ENCODE measurements at places on chromosomes 13 and 19.

- DNase-seq: no peak
Observed at GRCh38 chr19:27776020-27776419, 1436.9 kb downstream of the UQCRFS1 start.

DNA sequence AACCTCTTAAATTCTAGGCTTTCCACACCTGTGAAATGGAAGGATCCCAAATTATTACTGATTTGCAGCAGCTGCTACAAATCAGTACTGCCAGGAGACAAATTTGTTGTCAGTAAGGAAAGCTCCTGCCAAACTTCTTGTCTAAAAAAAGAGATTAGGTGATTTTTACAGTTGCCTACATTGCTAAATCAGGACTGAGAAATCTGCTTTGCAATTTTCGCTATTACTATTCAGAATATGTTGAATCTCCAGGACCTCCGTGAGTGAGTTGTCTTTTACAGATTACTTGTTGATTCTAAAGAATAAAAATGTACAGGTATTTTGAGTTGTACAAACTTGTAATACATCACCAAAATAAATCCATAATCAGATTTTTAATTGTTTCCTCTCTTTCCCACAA, 1815.9 kb downstream of the PCDH9 start:
- DNase-seq: no peak

DNA sequence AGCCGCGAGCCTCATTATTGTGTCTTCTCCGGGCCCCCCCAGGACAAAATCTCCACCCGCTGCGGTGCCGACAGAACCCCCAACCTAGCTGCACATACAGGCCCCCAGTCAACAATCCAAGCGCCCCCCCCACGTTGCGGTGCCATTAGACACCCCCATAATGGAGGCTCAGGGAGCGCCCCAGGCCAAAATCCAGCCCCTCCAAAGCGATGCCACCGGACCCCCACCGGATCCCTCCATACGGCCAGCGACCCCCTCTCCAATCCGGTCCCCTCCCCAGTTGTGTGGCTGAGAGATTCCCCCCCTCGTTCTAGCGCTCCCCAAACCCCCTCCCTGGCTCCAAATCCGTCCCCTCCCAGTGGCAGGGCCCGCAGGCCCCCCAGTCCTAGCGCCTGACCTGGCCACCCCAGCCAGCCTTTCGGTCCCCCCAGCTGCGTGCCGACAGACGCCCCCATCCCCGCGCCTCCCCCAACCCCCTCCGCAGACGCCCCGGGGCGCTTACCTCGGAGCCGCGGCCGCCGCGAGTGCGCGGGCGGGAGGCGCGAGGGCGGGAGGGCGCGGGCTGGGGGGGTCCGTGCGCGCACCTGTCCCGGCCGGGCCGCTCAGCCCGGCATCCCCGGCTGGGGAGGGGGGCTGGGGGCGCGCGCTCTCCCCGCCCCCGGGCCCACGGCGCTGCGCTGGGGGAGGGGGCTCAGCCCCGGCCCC, 21.6 kb upstream of the SEMA6B start:
- no peak for DNase-seq

DNA sequence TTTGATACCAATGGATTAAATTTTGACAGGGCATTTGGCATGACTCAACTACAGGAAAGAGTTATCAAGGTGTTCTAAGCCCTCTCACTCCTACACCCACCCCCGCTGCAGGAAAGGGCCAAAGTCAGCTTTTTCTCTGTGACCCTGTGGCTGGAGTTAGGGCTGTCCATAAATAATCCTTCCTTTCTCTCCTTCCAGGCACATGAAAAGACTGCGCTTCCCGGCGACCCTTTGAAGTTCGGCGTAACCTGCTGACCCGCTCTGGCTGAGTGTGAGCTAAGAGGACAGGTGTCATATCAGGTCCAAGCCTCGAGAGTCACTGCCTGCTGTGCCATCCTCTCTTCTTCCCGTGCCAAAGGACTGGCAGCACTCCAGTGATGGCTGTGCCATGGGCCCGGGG, 25.6 kb downstream of the ZNF114 start:
- DNase-seq: no peak

DNA sequence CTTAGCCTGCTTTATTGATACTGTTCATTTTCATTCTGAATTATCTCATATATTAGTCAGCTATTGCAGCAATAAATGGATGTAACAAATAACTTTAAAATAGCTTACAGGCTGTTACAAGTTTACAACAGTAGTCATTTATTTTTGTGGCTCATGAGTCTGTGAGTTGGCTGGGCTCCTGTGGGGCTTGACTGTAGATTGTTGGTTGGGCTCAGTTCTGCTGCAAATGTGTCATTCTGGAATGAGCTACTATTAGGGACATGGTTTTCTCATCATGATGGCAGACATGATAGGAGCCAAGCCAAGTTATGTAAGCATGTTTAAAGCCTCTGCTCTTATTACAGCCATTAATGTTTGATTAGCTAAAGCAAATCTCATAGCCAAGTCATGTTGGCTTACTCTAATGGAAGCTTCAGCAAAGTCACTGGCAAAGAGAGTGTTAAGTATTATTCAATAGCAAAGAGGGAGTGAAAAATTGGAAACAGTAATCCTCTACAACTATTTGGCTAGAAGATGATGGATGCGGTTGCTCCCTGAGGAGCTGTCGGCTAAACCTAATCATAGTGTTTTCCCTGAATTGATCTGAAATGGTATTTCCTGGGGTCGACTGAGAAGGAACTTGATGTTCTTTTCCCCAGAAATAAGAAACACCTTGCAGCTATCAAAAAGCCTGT, 391.3 kb downstream of the TDRD3 start:
- DNase-seq: no peak

- no peak for DNase-seq
Observed at GRCh38 chr13:78022164-78022877, 103.7 kb upstream of the EDNRB start.

- no peak for DNase-seq
Observed at GRCh38 chr13:75607447-75607846, 28.7 kb upstream of the LMO7 start.

DNA sequence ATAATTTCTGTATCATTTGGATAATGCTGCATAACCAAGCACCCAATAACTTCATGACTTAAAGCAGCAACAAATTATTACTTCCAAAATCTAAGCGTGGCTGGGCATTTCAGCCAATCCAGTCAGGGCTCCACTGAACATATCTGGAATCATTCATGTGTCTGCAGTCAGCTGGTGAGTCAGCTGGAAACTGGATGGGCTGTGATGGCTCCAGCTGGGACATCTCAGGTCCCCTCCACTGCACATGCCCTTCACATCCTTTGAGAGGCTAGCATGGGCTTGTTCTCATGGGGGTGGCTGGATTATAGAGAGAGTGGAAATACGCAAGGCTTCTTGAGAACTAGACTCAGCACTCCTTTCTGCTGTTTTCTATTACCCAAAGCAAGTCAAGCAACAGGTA, 961.9 kb downstream of the DIAPH3 start:
- no peak for DNase-seq

GRCh38 chr13:44317752-44318151, 55.9 kb upstream of the SERP2 start:
- DNase-seq: no peak

DNA sequence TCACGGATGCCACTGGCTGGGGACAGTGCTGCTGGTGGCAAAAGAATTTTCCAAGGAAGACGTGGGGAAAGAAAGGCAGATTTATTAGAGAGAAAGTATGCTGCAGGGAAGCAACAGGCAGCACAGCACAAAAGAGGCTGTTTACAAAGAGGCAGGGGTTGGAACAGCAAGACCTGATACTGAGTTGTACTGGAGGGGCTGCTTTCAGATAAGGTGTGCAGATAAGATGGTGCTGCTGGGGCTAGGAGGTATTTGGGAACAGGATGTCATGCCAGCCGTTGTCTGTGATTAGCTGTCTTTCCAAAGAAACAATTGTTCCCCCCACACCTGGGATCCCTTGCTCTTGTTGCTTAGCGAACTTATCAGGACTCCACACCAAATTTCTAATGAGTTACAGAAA, 2023.3 kb upstream of the PCDH20 start:
- DNase-seq: no peak

DNA sequence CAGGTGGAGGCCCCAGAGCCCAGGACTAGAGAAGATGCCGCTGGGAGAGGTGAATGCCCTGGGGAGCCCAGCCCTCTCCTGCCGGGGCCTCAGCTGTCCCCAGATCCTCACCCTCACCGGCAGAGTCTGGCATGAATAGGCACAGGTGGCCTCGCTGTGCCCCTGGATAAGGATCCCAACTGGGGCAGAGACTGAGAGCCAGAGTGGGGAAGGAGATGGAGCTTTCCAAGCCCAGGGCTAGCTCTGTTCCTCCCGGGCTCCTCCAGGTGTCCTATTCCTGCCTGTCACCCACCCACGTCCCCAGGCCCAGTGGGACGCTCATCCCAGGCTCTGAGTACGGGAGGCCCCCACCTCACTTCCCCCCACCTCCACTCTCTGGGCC, 16.5 kb downstream of the PRR36 start:
- DNase-seq: no peak

DNA sequence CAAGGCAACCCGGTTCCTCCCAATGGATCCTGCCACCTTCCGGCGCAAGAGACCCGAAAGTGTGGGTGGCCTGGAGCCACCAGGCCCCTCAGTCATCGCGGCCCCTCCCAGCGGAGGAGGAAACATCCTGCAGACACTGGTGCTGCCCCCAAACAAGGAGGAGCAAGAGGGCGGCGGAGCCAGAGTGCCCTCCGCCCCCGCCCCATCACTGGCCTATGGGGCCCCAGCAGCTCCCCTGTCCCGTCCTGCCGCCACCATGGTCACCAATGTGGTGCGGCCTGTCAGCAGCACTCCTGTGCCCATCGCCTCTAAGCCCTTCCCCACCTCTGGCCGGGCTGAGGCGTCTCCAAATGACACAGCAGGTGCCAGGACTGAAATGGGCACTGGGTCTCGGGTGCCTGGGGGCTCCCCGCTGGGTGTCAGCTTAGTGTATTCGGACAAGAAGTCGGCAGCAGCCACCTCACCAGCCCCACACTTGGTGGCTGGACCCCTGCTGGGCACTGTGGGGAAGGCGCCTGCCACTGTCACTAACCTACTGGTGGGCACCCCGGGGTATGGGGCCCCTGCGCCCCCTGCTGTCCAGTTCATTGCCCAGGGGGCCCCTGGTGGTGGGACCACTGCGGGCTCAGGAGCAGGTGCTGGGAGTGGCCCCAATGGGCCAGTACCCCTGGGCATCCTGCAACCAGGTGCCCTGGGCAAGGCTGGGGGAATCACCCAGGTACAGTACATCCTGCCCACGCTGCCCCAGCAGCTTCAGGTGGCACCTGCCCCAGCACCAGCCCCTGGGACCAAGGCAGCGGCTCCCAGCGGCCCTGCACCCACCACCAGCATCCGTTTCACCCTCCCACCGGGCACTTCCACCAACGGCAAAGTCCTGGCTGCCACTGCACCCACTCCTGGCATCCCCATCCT, 11.2 kb upstream of the PRR19 start:
- no peak for DNase-seq

DNA sequence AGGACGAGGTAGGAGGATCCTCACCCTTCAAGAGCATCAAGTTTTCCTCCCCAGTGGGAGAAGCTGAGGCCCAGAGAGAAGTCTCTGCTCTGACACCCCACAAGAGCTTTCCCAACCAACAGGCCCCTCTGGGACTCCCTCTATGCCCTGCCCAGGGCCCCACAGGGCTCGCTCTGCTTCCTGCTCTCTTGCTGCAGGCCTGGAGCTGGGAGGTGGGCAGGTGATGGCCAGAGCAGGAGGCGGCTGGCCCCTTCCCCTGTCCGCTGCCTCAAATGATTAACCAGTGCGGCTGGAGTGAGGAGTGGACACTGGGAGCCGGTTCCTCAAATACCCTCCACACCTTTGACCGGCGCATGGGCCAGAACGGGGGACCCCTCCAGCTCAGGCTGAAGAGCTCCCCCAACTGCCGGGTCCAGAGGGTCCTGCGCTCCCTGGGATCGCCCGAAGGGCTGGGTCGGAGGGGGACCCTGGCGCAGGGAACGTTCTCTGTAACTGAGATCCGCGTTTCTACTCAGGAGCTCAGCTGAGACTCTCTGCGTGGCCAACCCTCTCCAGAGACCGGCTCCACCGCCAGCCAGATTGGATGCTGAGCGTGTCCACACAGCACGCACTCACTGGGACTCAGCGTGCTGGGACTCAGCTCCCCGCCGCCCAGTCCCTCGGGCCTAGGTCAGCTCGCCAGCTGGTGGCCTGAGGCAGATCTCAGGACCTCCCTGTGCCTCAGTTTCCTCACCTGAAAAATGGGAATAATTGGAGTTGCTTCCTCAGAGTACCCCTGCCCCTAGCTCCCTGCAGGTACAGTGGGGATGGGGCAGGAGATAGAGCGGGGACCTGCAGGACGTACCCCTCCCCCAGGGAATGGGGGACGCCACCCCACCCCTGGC, 6.7 kb upstream of the ONECUT3 start:
- no peak for DNase-seq

DNA sequence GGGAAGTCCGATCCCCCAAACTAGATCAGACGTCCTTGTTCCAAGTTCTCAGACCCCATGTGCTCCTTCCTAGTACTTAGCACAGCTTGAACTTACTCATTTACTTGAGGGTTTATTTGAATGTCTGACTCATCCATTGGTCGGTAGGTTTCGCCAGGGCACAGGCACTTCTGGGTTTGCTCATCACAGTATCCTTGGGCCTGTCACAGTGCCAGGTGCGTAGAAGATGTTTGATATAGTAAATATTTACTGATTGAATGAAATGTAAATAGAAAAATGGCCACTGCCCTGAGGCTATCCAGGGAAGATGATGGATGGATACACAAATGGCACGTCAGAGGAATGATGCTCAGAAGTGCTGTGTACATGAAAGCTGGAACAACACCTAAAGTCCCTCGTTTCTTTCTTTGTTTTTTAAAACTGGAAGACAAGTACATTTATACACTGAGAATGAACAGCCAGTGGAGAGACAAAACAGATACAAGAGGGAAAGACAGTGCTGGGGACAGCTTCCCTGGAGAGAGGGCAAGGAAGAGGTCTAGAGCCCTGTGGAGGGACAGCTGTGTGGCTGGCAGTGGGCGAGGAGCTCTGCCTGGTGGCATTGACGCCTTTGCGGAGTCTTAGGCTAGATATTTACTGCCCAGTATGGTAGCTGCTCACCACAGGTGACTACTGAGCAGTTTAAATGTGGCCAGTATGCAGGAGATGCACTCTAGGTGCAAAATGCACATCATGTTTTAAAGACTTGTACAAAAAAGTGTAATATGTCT, 31.2 kb upstream of the KL start:
- no peak for DNase-seq

DNA sequence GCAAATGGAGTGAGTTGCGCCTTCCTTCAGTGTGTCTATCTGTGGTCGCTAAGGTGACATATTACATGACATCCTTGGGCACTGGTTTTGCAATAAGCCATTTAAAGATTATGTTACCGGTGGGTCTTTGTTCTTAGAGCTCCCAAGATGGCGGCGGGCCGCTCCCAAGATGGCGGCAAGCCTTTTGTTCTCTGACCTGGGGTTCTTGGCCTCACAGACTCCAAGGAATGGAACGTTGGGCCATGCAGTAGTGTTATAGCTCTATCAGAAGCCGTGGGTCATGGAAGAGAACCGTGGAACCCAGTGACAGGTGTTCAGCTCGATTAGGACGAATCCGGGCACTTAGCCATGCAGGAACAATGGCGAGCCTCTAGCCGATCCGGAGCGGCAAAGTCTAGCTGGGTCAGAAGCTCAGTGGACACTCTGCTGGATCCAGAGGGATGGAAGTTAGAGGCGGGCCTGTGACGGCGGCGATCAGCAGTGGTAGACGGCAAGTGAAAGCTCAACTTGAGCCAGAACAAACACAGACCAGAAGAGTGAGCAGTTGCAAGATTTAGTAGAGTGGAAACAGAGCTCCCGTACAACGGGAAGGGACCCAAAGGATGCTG, 188.6 kb downstream of the TEX29 start:
- no peak for DNase-seq

GRCh38 chr19:43820098-43820883, 6.8 kb upstream of the ZNF283 start:
- DNase-seq: no peak

Measured in iPS DF 6.9 (cell line).